Gastroesophageal sphincter (tissue), 4 donors: ENCODE measurements at places on chromosomes 3 and 15.

DNA sequence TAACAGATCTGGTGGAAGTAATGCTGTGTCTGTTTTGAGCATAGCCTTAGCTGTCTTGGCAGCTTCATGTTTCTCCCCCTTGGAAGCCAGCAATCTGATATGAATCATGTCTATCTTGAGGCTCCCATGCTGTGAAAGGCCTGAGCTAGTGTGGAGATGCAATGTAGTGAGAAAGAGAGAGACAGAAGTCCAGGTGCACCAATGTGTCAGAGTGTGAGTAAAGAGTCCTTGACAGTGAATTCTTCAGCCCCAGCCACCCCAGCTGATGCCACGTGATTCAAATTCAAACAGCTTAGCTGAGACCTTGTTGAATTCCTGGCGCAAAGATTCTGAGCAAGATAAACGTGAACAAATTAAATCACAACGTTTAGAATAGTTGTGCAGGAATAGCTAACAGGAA, 704.2 kb downstream of the EDEM1 start:
- no peaks in the 10 kb centered on the region for H3K4me1 ChIP-seq
- no peak for ATAC-seq
- no peak overlapping the region for H3K4me3 ChIP-seq

- no peaks in the 10 kb centered on the region for H3K4me1 ChIP-seq
- H3K36me3 ChIP-seq: no peaks in the 10 kb centered on the region
- H3K27me3 ChIP-seq: no peaks in the 10 kb centered on the region
- H3K4me3 ChIP-seq: no peak overlapping the region
- H3K27ac ChIP-seq: no peak overlapping the region
Measured at GRCh38 chr15:30675126-30675525, 49.2 kb downstream of the ARHGAP11B start.

DNA sequence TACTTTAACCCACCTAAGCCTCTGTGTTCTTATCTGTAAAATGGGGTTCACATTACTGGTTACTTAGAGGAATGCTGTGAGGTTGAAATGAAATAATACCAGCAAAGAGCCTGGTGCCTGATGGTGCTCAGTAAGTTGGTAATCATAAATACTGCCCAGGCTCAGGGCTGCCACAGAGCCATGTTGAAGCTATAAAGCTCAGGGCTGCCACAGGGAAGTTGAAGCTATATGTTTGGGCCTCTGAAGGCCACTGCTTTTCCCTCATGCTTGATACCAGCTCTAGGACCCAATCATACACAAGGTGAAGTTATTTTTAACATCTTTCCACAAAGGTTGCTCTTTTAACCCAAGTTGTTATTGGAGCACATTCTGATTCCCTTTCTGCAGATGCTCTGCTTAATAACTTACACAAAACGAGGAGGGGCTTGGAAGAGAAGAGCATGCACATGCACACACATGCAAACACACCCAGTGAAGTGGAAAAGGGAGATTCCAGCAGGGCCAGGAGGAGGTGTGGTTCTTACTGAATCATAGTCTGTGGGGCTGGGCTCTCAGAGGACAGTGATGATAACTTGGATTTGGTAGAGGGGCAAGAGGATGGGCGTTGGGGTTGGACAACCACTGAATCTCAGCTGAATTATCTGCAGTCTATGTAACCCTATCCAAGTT, 17.4 kb downstream of the PARP14 start:
- H3K27ac ChIP-seq: no peak overlapping the region
- H3K4me1 ChIP-seq: no peaks in the 10 kb centered on the region
- H3K27me3 ChIP-seq: no peaks in the 10 kb centered on the region
- peaks cover 98% of the 10 kb centered on the region for H3K36me3 ChIP-seq
- no peak for ATAC-seq

DNA sequence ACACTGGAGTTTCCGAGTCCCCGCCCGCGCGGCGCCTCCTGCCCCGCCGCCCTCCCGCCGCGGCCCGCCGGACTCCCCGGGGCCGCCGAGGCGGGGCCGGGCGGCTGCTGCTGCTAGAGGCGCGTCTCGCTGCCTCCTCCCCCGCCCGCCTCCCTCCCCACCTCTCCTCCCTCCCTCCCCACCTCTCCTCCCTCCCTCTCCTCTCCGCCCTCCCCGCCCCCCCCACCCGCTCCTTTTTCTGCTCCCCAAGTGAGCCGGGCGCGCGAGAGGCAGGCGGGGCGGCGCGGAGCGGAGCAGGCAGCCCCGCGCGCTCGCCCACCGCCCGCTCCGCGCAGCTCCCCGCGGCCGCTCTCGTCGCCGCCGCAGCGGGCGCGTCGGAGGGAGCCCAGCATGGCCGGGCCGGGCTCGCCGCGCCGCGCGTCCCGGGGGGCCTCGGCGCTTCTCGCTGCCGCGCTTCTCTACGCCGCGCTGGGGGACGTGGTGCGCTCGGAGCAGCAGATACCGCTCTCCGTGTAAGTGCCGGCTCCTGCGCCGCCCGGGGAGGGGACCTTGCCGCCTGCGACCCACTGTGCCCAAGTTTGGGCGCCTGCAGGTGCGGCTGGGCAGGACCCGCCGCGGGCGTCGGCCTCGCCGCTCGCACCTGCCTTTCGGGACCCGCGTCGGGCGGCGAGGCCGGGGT, at the start of gene CACNA2D3:
TSS of gene CACNA2D3 (plus strand) at position 229 of the 679 bp plus-strand sequence.
- peak within 1 kb of the TSS; percentile 71 for H3K4me3 ChIP-seq
- H3K27me3 ChIP-seq: peaks cover 46% of the 10 kb centered on the region
- peak; percentile 82 for ATAC-seq
- no peak within 1 kb of the TSS for H3K27ac ChIP-seq
- peaks cover 7% of the 10 kb centered on the region for H3K4me1 ChIP-seq
- H3K36me3 ChIP-seq: no peaks in the 10 kb centered on the region

GRCh38 chr15:66308531-66308930, 15.2 kb downstream of the DIS3L start:
- no peak overlapping the region for H3K4me3 ChIP-seq
- H3K4me1 ChIP-seq: no peaks in the 10 kb centered on the region
- no peaks in the 10 kb centered on the region for H3K27me3 ChIP-seq
- H3K27ac ChIP-seq: no peak overlapping the region
- no peak for ATAC-seq

- H3K4me3 ChIP-seq: no peak overlapping the region
- H3K4me1 ChIP-seq: peaks cover 3% of the 10 kb centered on the region
- peak overlapping the region; percentile 93 for H3K27ac ChIP-seq
- H3K27me3 ChIP-seq: no peaks in the 10 kb centered on the region
Measured at GRCh38 chr3:142999881-143000280, 1.5 kb upstream of the U2SURP start.
